ENCODE measurements at places on chromosomes 11 and 22.

DNA sequence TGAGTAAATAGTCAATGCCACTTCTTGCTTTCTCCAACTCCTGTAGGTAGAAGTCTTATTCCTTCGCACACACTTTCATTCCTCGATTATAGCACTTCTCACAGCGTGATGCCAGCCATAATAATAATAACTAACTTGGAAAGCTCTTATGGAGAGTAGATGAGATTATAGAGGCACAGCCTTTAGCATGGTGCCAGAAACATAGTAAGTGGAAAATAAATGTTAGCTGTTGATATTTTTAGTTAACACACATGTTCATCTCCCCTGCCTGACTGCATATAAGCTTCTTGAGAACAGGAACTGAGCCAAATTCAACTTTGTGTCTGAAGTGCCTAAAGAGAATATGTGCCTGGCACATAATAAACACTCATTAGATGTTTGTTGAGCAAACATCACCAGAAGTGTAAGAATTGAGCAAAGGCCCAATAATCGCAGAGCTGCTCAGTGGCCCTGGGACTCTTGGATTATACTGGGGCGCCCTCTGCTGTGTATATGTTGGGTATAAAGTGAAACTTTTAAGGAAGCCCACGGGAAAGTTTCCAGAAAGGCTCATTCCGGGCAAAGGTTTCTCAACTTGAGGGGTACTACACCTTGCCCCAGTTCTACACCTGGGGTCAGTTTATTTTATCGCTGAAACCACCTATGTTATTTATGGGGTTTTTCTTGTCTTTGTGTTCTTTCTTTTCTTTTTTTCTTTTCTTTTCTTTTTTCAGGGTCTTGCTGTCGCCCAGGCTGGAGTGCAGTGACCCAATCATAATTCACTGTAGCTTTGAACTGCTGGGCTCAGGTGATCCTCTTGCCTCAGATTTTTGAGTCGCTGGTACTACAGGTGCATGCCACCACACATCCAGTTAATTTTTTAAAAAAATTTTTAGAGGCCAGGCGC is 22.3 kb downstream of the SLN start:
- peak; percentile 63 for DNase-seq

GRCh38 chr11:34564807-34565241 is 51.2 kb upstream of the ELF5 start:
- peak; percentile 77 for DNase-seq

DNA sequence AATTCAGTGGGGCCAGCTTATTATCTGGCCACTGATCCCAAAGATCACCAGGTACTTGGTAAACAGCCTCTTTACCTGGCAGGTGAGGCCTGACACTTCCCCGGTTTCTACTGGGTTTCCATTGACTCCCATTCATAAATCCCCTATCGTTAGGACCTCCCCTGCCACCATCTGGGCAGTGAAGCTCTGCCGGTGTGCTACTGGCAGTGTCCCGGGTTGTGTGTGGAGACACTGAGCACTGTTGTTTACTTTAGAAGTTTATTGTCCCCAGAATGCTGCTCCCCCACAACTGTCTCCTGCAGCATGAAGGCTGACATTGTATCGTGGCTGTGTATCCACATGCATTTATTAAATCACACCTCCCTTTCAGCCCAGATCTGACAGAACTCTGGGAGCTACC is 142.7 kb downstream of the WNT7B start:
- DNase-seq = no peak

DNA sequence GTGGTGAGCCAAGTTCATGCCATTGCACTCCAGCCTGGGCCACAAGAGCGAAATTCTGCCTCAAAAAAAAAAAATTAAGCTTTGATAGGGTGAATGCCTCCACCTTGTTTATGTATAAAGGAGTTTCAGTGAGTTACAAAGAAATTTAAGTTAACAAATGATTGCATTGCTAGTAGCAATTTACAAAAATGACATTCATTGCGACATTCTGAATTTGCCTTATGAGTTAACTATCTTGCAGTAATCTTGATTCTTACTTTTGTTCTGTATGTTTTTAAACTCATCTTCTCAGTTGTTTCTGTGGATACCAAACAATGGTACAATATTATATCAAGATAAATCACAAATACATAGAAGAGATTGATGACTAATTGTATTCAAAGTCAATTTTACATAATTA is 207.0 kb downstream of the DDX10 start:
- no peak for DNase-seq

- DNase-seq = no peak
Observed at GRCh38 chr22:28435982-28436381, 243.7 kb downstream of the TTC28 start.

DNA sequence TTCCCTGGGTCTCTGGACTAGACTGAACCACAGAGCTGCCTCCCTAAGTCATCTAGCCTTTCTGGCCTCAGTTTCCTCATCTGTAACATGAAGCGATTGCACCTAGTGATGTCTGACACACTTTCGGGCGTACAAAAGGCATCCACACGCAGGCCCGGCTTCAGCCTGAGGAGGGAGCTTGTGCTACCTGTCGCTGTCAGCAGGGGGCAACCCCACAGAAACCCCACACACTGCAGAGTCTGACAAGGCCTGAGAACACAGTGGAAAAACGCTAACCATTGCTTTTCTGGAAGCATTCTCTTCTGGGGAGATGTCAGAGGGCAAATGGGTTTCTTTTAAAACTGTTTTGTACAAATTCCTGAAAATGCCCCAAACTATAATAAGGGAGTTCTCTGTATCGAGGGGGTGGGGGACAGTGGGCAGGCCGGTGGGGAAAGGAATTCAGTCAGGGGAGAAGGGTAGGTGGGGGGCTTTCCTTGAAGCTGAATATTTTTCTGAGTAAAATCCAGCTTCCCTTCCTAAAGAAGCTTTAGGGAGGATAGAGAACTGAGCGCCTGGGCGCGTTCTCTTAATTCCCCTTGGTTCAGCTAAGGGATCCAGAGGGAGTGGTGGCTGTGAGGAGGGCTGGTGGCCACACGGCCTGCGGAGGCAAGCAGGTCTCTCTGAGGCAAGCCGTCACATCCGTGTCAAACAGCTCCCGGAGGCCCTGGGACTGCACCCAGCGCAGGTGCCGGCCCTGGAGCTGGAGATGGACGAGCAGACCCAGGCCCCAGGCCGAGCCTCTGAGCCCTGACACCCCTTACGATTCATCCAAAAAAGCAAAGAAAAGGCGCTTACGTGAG is 533 bp downstream of the ELF5 start:
- peak; percentile 60 for DNase-seq

DNA sequence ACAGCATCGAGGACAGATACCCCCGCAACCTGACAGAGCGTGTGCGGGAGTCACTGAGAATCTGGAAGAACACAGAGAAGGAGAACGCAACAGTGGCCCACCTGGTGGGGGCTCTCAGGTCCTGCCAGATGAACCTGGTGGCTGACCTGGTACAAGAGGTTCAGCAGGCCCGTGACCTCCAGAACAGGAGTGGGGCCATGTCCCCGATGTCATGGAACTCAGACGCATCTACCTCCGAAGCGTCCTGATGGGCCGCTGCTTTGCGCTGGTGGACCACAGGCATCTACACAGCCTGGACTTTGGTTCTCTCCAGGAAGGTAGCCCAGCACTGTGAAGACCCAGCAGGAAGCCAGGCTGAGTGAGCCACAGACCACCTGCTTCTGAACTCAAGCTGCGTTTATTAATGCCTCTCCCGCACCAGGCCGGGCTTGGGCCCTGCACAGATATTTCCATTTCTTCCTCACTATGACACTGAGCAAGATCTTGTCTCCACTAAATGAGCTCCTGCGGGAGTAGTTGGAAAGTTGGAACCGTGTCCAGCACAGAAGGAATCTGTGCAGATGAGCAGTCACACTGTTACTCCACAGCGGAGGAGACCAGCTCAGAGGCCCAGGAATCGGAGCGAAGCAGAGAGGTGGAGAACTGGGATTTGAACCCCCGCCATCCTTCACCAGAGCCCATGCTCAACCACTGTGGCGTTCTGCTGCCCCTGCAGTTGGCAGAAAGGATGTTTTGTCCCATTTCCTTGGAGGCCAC is 3.3 kb downstream of the FADD start:
- peak; percentile 34 for DNase-seq

GRCh38 chr11:114482114-114482513 is 42.8 kb downstream of the REXO2 start:
- DNase-seq = no peak
